Stimulated activated naive B cell treated with anti-CD40 and anti-IgM and Interleukin-4, amounts not matched to agents 10 μg/mL and 1 μg/mL and 100 μg/mL, for 72 hours (primary cell): ENCODE measurements at places on chromosomes 5 and 9.
A peak's percentile ranks its signal among the peaks of the same experiment; 100 is the strongest.

GRCh38 chr5:171714261-171714660 lies 71.4 kb upstream of the SMIM23 start:
- H3K4me3 ChIP-seq: no peak overlapping the region
- H3K36me3 ChIP-seq: no peaks in the 10 kb centered on the region
- no peak for DNase-seq

DNA sequence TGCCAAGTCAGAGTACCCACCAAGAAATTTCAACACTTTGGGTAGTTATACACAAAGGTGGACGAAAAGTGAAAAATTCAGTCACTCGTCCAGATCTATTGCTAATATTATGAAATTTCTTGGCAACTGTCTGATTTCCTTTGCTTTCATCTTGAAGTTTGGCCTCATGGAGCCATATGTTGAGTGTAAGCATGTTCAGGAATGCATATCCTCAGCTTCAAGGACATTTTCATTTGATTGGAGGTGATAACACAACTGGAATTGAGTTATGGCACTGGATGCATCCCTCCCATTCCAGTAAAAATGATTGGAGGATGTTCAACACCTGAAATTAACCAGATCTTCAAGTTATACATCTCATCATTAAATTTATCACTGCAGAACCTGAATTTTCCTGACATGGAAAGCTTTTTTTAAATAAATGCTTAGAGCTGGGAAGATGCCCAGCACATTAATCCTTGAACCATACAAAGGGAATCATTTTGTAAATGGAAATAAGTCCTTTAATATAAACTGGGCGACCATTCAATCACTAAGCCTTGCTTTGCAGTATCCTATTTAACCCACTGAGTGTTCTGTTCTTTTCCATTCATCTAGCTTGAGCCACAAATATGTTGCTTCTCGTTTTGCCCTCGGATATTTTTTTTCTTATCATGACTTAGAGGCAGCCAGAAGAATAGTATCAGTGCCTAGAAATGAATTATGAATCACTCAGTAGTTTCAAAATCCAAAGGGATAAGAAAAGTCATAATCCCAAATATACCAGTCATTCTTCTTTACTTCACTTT lies 273.7 kb upstream of the PIK3R1 start:
- peaks cover 3% of the 10 kb centered on the region for H3K27me3 ChIP-seq
- H3K4me1 ChIP-seq: no peaks in the 10 kb centered on the region
- H3K27ac ChIP-seq: no peak overlapping the region
- DNase-seq: no peak
- no peak overlapping the region for H3K4me3 ChIP-seq

DNA sequence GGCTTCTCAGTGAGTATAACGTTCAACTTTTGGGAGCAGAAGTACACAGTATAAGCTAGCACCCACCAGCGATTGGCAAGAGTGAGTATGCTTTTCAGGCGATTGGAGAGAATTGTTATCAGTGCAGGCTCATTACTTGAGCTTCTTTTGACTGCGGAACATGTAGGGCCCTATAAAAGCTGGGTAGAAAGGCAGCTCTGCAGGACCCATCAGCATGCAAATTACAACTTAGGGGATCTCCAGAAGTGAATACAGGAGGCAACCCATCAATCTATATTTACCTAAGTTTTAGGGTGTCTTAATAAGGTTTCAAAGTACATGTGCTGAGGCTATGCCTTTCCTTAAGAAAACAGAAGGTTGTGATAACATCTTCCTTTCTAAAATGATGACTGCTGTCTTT lies 225.0 kb downstream of the MLLT3 start:
- no peak for DNase-seq
- no peaks in the 10 kb centered on the region for H3K36me3 ChIP-seq
- H3K27me3 ChIP-seq: no peaks in the 10 kb centered on the region

DNA sequence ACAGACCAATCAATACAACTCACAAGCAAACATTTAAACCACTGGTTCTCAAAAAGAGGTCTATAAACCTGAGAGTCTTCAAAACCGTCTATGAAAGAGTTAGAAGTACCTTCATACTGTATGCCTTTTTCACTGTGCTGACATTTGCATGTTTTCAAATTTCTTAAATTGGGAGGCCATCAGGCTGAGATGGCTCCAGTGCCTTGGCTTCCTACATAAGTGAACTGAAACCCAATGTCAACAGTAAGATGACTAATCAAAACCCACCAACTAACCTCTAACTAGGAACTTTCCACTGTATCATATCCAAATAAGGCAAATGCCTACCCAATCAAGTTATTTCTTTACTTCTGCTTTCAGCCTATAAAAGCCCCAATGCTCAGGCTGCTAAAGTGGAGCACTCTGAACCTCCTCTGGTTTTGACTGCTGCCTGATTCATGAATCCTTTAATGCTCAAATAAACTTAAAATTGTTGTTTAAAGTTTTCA lies 35.1 kb downstream of the FAM13B start:
- peak overlapping the region; percentile 71 for H3K4me3 ChIP-seq
- no peaks in the 10 kb centered on the region for H3K27me3 ChIP-seq
- peaks cover 40% of the 10 kb centered on the region for H3K36me3 ChIP-seq
- DNase-seq: peak; percentile 31
- peak overlapping the region; percentile 95 for H3K27ac ChIP-seq
- H3K4me1 ChIP-seq: peaks cover 24% of the 10 kb centered on the region

- no peak for DNase-seq
- no peak overlapping the region for H3K4me3 ChIP-seq
- peaks cover 33% of the 10 kb centered on the region for H3K27me3 ChIP-seq
- H3K36me3 ChIP-seq: no peaks in the 10 kb centered on the region
Observed at GRCh38 chr5:55900776-55901175, 49.6 kb downstream of the IL31RA start.

- peaks cover 43% of the 10 kb centered on the region for H3K4me1 ChIP-seq
- H3K36me3 ChIP-seq: peaks cover 14% of the 10 kb centered on the region
- peak overlapping the region; percentile 87 for H3K4me3 ChIP-seq
- H3K27ac ChIP-seq: peak overlapping the region; percentile 3
- DNase-seq: no peak
- H3K27me3 ChIP-seq: no peaks in the 10 kb centered on the region
Observed at GRCh38 chr5:178131446-178131996, 707 bp downstream of the RMND5B start.

DNA sequence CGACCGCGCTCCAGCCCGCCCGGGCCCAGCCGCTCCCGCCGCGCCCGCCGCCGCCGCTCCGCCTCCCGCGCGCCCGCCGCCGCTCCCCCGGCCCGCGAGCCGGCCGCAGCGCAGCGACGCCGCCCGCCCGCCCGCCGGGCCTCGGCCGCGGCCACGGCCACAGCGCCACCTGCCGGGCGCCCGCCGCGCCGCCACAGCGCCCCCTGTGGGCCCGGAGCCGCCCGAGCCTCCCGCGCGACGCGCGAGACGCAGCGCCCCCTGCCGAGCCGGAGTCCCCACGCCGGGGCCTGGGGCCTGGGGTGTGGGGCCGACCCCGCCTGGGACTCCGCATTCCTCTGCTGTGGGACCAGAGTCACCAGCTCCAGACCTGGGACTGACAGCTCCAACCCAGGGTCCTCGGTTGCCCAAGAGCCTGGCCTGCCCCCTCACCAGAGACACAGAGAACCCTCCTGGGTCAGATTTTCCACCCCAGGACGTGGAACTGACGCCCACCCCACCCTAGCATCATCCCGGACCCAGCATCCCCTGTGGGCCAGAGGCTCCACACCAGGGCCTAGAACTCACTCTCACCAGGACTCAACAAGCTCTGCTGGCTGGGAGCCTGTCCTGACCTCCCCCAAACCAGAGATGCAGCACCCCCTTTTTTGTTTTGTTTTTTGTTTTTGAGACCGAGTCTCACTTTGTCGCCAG lies at the start of gene RAPGEF1:
TSS of gene RAPGEF1 (minus strand) at position 118 of the 690 bp plus-strand sequence. CDS start 246 bp downstream, outside the sequence.
- H3K27ac ChIP-seq: peak within 1 kb of the TSS; percentile 95
- H3K4me1 ChIP-seq: peaks cover 73% of the 10 kb centered on the region
- H3K36me3 ChIP-seq: peaks cover 38% of the 10 kb centered on the region
- H3K4me3 ChIP-seq: peak within 1 kb of the TSS; percentile 93

DNA sequence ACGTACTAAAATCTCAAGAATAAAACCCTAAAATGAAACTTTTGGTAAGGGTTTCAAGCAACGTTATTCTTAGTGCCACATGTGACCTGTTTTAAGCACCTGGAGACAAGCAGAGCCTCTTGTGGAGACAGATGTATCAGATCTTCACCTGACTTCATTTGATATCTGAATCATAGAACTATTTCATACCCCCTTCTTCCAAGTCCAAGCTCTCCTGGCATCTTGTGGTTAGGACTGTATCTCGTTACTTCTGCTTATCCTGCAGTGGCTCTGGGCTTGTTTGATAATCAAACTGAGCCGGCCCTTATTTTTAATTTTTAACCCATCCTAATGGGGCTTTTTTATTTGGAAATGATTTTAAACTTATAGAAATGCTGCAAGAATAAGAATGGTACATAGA lies 11.1 kb upstream of the FSD1L start:
- H3K36me3 ChIP-seq: no peaks in the 10 kb centered on the region
- no peak for DNase-seq
- no peaks in the 10 kb centered on the region for H3K27me3 ChIP-seq
- no peak overlapping the region for H3K27ac ChIP-seq

DNA sequence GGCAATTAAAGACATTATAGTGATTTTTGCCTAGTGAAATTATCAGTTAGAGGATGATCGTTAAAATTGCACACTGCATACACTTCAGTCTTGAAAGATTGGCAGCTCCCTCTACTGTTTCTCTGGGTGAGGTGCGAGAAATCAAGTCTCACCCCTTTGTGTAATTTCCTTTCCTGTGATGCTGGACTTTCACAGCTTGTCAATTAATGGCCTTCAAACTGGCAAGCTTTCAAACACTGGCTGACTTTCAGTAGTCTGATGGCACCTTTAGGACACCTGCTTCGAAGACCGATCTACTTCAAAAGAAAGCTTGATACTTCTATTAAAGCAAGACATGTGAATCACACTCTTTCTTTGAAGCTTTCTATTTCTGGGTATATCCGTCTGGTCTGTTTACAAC lies 706.7 kb upstream of the PTPRD start:
- H3K36me3 ChIP-seq: no peaks in the 10 kb centered on the region
- no peaks in the 10 kb centered on the region for H3K27me3 ChIP-seq
- no peak overlapping the region for H3K27ac ChIP-seq
- H3K4me3 ChIP-seq: no peak overlapping the region
- DNase-seq: no peak

DNA sequence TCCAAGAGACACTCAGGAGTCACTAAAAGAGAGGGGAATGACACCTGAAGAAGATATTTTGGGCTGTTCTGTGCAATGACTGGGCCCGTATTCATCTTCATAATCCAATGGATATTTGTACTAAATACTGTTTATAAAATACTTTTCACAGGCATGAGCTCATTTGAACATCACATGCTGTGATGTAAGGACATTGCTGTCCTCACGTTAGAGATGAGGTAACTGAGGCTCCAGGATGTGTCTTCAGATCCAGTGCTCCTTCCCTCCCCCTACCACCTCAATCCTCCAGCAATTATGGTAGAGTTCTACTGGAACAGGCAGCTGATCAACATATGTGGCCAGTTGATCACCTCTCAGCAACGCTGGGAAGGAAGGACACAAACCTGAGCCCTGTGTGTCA lies 139.4 kb upstream of the OSMR start:
- H3K27ac ChIP-seq: no peak overlapping the region
- no peaks in the 10 kb centered on the region for H3K36me3 ChIP-seq
- H3K4me1 ChIP-seq: no peaks in the 10 kb centered on the region
- no peak for DNase-seq

GRCh38 chr5:111147502-111147901 lies 55.4 kb downstream of the WDR36 start:
- H3K4me3 ChIP-seq: no peak overlapping the region
- H3K27ac ChIP-seq: no peak overlapping the region
- peaks cover 14% of the 10 kb centered on the region for H3K27me3 ChIP-seq
- DNase-seq: no peak

DNA sequence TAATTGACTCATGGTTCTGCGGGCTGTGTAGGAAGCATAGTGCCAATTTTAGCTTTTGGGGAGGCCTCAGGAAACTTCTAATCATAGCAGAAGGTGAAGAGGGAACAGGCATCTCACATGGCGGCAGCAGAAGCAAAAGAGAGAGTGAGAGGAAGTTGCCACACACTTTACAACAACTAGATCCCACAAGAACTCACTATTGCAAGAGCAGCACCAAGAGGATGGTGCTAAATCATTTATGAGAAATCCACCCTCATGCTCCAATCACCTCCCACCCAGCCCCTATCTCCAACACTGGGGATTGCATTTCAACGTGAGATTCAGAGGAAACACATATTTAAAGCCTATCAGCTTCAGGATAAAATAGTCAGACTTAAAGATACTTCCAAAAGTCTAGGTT lies 36.1 kb upstream of the LPAR1 start:
- no peaks in the 10 kb centered on the region for H3K27me3 ChIP-seq
- peaks cover 19% of the 10 kb centered on the region for H3K4me1 ChIP-seq
- H3K27ac ChIP-seq: no peak overlapping the region
- DNase-seq: no peak
- H3K36me3 ChIP-seq: no peaks in the 10 kb centered on the region

DNA sequence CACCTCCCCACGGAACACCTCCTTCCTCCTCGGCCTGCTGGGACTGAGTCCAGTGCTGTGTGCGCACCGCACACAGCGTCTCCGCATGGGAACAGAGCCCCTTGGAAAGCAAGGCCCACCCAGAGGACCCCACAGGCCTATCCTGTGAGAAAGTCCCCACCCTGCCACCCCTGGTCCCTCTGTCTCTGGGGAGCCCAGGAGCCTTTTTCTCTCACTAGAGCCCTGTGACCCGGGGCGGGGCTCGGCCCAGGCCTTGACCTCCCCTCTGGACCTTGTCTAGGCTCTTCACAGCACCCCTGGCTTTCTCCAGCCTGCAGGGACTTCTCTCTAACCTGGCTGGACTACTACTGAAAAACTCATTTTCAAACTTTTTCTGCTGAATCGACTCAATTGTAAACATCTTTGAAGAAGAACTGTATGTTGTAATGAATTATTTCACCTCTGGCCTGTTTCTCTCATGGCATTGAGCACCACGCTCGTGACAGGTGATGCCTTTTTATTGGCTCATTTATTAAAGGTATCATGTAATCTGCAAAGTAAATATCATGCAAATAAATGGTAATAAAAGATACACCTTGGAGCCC lies 89.2 kb downstream of the IRX1 start:
- no peaks in the 10 kb centered on the region for H3K27me3 ChIP-seq
- H3K4me1 ChIP-seq: no peaks in the 10 kb centered on the region
- H3K36me3 ChIP-seq: no peaks in the 10 kb centered on the region

DNA sequence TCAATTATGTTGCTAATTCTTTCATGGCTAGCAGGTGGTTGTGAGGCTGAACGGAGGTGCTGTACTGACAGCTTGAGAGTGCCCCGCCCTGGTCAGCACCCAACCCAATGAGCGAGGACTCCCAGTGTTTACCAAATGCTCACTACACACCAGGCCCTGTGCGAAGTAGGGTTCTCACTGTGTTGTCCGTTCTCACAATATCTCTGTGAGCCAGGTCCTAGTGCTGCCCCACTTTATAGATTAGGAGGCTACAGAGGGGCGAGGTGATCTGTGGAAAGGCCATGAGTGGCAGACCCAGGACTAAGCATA lies 28.2 kb downstream of the COL15A1 start:
- no peak overlapping the region for H3K4me3 ChIP-seq
- peaks cover 3% of the 10 kb centered on the region for H3K4me1 ChIP-seq
- H3K27me3 ChIP-seq: peaks cover 42% of the 10 kb centered on the region
- DNase-seq: no peak
- no peaks in the 10 kb centered on the region for H3K36me3 ChIP-seq
- H3K27ac ChIP-seq: no peak overlapping the region
